CD14-positive monocyte (primary cell): ENCODE measurements at places on chromosomes 6 and 20. TPM values are rescaled to one million over a fixed set of nuclear protein-coding genes. Genes with fewer than 3 reads are reported as not detected.

The SLC52A3 gene
- not detected for polyA plus RNA-seq

The PTCRA gene
- 0.83 TPM for polyA plus RNA-seq

The SLC4A11 gene
- polyA plus RNA-seq = 0.11 TPM

The SYNE1 gene
- 3.7 TPM for polyA plus RNA-seq

The ADGRF5 gene
- not detected in 2 replicates for polyA plus RNA-seq

The BTBD3 gene
- polyA plus RNA-seq = 5.5 TPM

The ZNFX1 gene
- 23.2 TPM for polyA plus RNA-seq

The PROKR2 gene
- not detected for polyA plus RNA-seq

The RING1 gene
- 27.9 and 30.8 TPM in 2 replicates for polyA plus RNA-seq

The IL20RA gene
- not detected in 2 replicates for polyA plus RNA-seq

The TMEM244 gene
- not detected for polyA plus RNA-seq

The EFCAB8 gene
- polyA plus RNA-seq = 0.15 and 0.45 TPM in 2 replicates

The SAMD3 gene
- not detected in 2 replicates for polyA plus RNA-seq

The SMLR1 gene
- not detected for polyA plus RNA-seq

The DIDO1 gene
- polyA plus RNA-seq = 15.3 and 23.8 TPM in 2 replicates

The SLC17A9 gene
- polyA plus RNA-seq = 0.82 TPM

The MYLK4 gene
- 0.04 TPM for polyA plus RNA-seq

The OR2B2 gene
- polyA plus RNA-seq = not detected in 2 replicates

The BMP5 gene
- polyA plus RNA-seq = not detected in 2 replicates

The ZNF311 gene
- 0.05 TPM for polyA plus RNA-seq

The RAB23 gene
- polyA plus RNA-seq = 0.46 TPM

The ECT2L gene
- polyA plus RNA-seq = not detected in 2 replicates

The EYA4 gene
- not detected for polyA plus RNA-seq

The IL17A gene
- not detected for polyA plus RNA-seq

The PROCR gene
- polyA plus RNA-seq = 0.90 TPM

The GNL1 gene
- polyA plus RNA-seq = 11.2 and 13.4 TPM in 2 replicates

The CCR6 gene
- polyA plus RNA-seq = 0.43 TPM

The MARCKS gene
- 14.4 TPM for polyA plus RNA-seq

The MCUR1 gene
- polyA plus RNA-seq = 1.8 and 2.4 TPM in 2 replicates

The ZNF512B gene
- not detected for polyA plus RNA-seq

The BFSP1 gene
- not detected for polyA plus RNA-seq

The MYL9 gene
- 0.08 TPM for polyA plus RNA-seq

The ERVFRD-1 gene
- polyA plus RNA-seq = not detected in 2 replicates

The KIAA0408 gene
- 0.03 TPM in 1 of 2 replicates, not detected in the other for polyA plus RNA-seq

The TUBE1 gene
- 2.7 TPM for polyA plus RNA-seq

The FUT9 gene
- not detected for polyA plus RNA-seq

The APOM gene
- polyA plus RNA-seq = 4.8 TPM

The PRRT1 gene
- 0.05 TPM in 1 of 2 replicates, not detected in the other for polyA plus RNA-seq

The BTN1A1 gene
- polyA plus RNA-seq = not detected in 2 replicates

The PKHD1 gene
- not detected in 2 replicates for polyA plus RNA-seq

The RREB1 gene
- 5.6 TPM for polyA plus RNA-seq

The SLA2 gene
- 0.17 TPM for polyA plus RNA-seq

The COL9A3 gene
- polyA plus RNA-seq = 2.6 TPM

The PDYN gene
- polyA plus RNA-seq = not detected

The HCRTR2 gene
- polyA plus RNA-seq = not detected

The LRRC1 gene
- 1.0 and 1.6 TPM in 2 replicates for polyA plus RNA-seq

The BANF2 gene
- not detected for polyA plus RNA-seq

The RSPO3 gene
- not detected in 2 replicates for polyA plus RNA-seq

The LCA5 gene
- polyA plus RNA-seq = 0.08 TPM
